T-helper 2 cell treated with Interferon-gamma antibody and Interleukin-4, amounts not matched to agents 5 μg/mL and 100 μg/mL, for 36 hours (primary cell): ENCODE measurements at places on chromosomes 5 and 9.
A peak's percentile ranks its signal among the peaks of the same experiment; 100 is the strongest.

GRCh38 chr5:33592245-33592644, 151.5 kb downstream of the TARS1 start:
- H3K36me3 ChIP-seq, result no peaks in the 10 kb centered on the region
- DNase-seq, result no peak
- no peak overlapping the region for H3K4me3 ChIP-seq
- no peaks in the 10 kb centered on the region for H3K27me3 ChIP-seq

- H3K4me1 ChIP-seq, result no peaks in the 10 kb centered on the region
- peaks cover 85% of the 10 kb centered on the region for H3K27me3 ChIP-seq
- H3K36me3 ChIP-seq, result no peaks in the 10 kb centered on the region
- DNase-seq, result no peak
- no peak overlapping the region for H3K27ac ChIP-seq
Measured at GRCh38 chr5:135048286-135048685, 14.3 kb upstream of the PITX1 start.

DNA sequence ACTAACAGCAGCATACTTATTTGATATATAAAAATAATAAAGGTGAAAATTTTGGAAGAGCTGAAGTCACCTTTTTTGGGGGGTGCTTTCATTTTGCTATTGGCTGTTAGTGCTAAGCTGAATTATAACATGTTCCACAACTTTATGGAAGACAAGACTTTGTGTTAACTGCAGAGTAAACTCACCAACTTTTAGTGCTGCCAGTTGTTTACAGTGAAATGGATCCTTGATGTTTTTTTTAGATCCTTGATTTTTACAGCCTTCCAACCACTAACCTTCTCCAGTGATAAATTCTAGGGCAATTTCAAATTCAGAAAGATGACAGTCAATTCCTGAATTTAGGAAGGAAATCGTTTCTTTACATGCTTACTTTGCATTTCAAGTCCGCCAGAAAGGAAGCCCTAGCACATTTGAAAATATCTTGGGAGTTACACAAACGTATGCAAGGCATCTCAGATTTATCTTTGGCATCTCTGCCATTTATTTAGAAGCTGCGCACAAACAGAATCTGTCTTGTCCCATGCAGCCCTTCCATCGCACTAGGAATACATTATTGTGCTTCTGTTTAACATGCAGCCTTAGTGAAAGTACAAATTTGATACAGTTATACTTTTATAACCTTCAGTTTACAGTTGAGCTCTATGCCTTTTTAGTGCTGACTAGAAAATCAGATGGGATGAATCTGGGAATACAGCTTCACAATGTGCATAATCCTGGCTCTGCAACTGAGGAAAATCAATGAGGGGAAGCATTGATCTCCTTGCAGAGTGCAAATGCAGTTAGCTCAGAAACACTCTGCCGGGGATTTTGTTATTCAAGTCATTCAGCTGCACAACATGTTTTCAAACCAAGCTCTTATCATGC, 142.4 kb upstream of the ZNF608 start:
- DNase-seq, result no peak
- H3K4me3 ChIP-seq, result no peak overlapping the region
- no peaks in the 10 kb centered on the region for H3K27me3 ChIP-seq
- H3K4me1 ChIP-seq, result no peaks in the 10 kb centered on the region
- no peak overlapping the region for H3K27ac ChIP-seq

DNA sequence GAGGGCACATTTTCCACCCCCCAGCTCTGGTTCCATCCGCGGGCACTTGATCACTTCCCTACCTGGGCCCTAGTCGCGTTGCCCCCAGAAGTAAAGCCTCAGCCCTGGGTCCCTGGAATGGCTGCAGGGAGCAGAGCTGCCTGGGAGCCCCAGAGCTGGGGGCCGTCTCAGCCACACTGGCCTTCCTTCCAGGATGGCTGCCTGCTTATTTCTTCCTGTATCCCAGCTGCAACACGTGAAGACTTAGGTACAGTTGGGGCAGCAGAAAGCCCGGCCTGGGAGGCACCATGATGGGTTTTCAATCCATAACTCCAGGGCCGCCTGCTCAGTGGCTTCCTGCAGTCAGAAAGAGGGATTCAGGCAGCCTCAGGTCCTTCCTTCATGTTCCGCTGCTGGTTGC, 232.3 kb downstream of the IRX2 start:
- H3K4me3 ChIP-seq, result no peak overlapping the region
- no peak overlapping the region for H3K27ac ChIP-seq
- no peak for DNase-seq
- no peaks in the 10 kb centered on the region for H3K4me1 ChIP-seq
- H3K27me3 ChIP-seq, result no peaks in the 10 kb centered on the region

DNA sequence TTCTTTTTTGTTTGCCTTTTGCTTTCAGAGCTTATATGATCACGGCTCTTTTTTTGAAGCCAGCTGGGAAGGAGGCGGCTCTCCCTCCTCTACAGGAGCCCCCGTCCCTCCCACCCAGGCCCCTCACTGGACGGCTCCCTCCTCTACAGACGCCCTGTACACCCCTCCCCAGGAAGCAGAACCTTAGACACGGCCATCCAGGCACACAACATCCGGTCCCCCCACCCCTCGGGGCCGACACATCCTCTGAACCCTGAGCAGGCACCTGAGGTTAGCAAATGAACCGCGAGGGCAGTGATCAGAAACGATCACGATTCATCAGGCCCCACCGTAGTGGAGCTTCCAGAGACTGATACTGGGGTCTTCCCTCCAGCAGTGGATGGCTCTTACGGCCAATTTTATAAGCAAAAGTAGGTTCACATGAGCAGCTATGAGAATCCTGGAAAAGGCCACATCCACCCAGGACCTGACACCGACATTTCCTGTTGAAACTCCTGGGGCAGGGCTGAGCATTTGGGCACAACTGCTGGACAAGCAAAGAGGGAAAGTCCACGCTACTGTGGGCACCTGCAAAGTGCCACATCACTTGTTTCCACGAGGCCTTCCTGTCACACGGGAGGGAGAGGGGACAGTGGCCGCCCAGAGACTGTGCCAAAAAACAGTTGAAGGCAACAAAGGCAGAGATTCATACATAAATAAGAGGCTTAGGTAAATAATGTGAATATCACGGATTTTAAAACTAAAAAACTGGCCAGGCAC, 78.9 kb downstream of the SEMA4D start:
- H3K27me3 ChIP-seq, result no peaks in the 10 kb centered on the region
- H3K4me3 ChIP-seq, result peak overlapping the region; percentile 81
- peak; percentile 71 for DNase-seq

GRCh38 chr9:7542126-7542525, 257.5 kb downstream of the DMAC1 start:
- no peak for DNase-seq
- H3K27ac ChIP-seq, result no peak overlapping the region
- peaks cover 23% of the 10 kb centered on the region for H3K27me3 ChIP-seq
- H3K4me1 ChIP-seq, result no peaks in the 10 kb centered on the region

DNA sequence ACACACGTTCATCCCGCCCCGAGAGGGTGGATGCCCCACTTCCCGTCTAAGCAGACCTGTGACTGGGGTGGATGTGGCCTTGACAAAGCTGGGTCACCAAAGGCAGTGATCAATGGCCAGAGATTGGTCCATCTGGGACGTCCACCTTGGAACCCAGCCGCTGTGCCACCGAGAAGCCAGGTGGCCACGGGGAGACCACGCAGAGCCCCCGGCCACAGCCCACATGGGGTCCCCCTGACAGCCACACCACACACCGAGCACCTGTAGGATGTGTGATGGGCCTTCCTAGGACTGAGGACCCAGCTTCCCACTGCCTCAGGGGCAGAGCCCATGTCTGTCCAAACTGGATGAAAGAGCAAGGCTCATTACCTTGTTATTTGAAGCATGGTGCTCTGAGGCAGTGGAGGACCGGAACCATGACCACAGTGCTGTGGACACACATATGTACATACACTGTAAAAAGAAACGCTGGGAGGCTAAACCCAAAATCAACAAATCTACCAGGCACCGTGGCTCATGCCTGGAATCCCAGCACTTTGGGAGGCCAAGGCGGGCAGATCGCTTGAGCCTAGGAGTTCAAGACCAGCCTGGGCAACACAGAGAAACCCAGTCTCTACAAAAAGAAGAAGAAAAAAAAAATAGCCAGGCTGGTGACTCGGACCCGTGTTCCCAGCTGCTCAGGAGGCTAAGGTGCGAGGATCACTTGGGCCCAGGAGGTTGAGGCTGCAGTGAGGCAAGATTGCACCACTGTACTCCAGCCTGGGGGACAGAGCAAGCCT, 50.1 kb downstream of the MRPL36 start:
- H3K36me3 ChIP-seq, result no peaks in the 10 kb centered on the region
- no peak overlapping the region for H3K27ac ChIP-seq
- no peak for DNase-seq
- no peaks in the 10 kb centered on the region for H3K27me3 ChIP-seq
- H3K4me1 ChIP-seq, result no peaks in the 10 kb centered on the region

DNA sequence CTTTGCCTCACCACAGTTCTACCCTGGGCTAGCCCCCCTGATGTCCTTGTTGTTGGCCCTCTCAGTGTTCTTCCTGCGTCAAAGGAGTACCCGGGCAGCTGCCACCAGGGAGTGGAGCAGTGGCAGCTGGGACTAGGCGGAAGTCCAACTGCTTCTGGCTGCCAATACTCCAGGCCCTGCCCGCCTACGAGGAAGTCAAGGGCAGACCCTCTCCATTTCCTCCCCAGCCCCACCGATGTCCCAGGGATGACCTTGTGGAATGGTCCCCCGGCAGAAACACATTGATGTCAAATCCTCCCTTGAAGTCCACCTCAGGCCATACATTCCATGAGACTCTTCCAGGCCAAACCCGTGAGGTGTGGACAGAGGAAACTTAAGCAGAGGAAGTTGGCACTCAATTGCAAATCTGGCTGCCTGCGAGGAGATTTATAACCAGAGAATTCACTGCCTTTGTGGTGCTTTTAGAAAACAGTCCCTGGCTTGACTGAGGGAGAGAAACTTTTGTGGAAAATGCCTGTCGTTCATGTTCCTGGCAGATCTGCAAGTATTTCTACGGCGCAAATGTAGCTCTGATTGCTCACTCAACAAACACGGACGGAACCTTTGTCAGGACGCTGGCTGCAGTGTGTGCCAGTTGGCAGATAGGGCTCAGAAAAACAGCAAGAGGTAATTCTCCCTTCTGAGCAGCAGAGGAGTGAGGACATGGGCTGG, 339.7 kb downstream of the RAB3C start:
- H3K4me1 ChIP-seq, result peaks cover 10% of the 10 kb centered on the region
- H3K4me3 ChIP-seq, result no peak overlapping the region

GRCh38 chr5:178424810-178425177, 165.4 kb downstream of the COL23A1 start:
- no peak overlapping the region for H3K27ac ChIP-seq
- H3K27me3 ChIP-seq, result no peaks in the 10 kb centered on the region
- H3K4me1 ChIP-seq, result no peaks in the 10 kb centered on the region
- no peak for DNase-seq

DNA sequence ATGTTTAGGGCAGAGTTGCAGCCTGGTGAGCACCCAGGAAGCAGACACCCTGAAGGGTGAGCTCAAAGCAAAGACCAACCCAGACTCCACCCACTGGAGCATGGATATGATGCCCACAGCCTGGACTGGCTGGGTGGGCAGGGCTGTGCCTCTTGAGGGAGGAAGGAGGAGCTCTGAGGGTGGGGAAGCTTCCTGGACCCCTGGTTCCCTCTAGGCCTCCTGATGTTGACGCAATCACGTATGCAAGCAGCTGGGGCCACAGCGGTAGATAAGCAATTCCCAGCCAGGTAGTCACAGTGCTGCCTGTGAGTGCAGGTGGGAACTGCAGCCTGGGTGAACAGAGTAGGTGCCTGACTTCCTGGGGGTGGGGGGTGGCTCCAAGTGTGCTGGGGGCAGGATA, 271.5 kb downstream of the CDK5RAP2 start:
- DNase-seq, result no peak
- H3K27me3 ChIP-seq, result no peaks in the 10 kb centered on the region
- no peaks in the 10 kb centered on the region for H3K4me1 ChIP-seq
- H3K36me3 ChIP-seq, result no peaks in the 10 kb centered on the region
